Renal cortical epithelial cell (primary cell): ENCODE measurements at places on chromosomes 5 and 9. TPM values are rescaled to one million over a fixed set of nuclear protein-coding genes. Genes with fewer than 3 reads are reported as not detected.

GRCh38 chr5:65938256-65938655 lies 11.9 kb downstream of the ERBIN start:
- no peak for DNase-seq

- peak; percentile 91 for DNase-seq
Observed at GRCh38 chr5:93164690-93165089, 416.3 kb downstream of the NR2F1-AS1 start.

The PLK2 gene
- total RNA-seq = 830 and 1,372 TPM in 2 replicates

The SPATA31E1 gene
- not detected in 2 replicates for total RNA-seq

DNA sequence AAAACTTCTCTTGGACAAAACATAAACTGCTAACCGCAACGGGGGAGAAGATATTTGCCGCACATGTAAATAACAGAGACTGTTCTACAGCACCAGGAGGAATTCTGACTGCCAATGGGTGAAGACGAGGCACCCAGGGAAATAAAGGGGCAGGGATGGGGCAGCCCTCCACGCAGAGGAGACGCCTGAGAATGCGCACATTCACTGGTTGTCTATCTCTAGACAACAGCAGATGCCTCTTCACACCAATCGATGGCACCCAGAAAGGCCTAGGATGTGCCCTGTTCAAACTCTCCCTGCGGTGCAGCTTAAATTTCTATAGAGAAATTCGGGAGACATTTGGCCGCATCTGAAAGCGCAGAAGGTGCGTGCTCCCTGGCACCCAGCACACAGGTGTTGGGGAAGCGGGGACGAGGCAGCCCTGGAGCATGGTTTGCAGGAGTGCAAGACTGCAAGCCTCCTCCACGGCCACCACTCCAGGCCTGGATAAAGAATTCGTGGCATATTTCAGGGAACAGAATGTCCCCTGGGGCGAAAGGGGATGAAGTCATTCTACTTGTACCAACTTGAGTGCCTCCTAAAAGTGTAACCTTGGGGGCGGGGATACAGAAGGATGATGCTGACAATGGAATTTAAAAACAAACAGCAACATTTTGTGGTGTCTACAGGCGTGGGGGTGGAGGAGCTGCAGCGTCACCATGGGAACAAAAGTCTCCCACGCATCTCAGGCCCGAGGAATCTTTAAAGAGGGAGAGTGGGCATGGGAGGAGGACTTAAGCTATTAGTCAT lies 6.3 kb upstream of the IRX2 start:
- peak; percentile 74 for DNase-seq

The ARL14EPL gene
- total RNA-seq = 0.20 TPM in 1 of 2 replicates, not detected in the other

The GRM6 gene
- not detected in 2 replicates for total RNA-seq

- DNase-seq = no peak
Observed at GRCh38 chr9:126694206-126695081, 80.7 kb downstream of the LMX1B start.

The FAXDC2 gene
- total RNA-seq = 4.2 TPM in 1 of 2 replicates, not detected in the other

- DNase-seq = no peak
Observed at GRCh38 chr5:136985785-136986475, 513.2 kb downstream of the SPOCK1 start.

The ADAMTSL1 gene
- total RNA-seq = 1.5 and 2.3 TPM in 2 replicates

GRCh38 chr5:52989781-52990527 lies 802 bp downstream of the ITGA2 start:
- peak; percentile 38 for DNase-seq

The BTNL9 gene
- total RNA-seq = not detected in 2 replicates

The SPAG8 gene
- total RNA-seq = 0.80 TPM in 1 of 2 replicates, not detected in the other

DNA sequence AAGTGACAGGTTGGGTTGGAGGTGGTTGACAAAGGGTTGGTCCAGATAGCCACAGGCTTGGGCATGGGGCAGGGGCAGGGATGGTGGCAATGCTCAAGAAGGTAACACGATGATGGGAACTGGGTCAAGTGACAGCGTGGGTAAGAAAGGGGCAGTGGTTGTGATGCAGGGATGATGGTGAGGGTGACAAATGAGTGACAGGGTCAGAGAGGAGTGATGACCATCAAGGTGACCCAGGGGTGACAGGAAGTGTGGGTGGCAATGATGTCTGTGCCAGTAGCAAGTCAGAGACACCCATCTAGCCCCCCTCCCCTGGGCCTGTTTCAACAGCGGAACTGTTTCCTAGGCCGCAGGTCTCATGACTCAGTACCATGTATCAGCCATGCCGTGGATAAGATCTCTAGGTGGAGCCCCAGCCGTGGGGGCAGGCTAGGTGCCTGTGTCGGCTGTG lies 20.5 kb downstream of the AQP3 start:
- DNase-seq = no peak

DNA sequence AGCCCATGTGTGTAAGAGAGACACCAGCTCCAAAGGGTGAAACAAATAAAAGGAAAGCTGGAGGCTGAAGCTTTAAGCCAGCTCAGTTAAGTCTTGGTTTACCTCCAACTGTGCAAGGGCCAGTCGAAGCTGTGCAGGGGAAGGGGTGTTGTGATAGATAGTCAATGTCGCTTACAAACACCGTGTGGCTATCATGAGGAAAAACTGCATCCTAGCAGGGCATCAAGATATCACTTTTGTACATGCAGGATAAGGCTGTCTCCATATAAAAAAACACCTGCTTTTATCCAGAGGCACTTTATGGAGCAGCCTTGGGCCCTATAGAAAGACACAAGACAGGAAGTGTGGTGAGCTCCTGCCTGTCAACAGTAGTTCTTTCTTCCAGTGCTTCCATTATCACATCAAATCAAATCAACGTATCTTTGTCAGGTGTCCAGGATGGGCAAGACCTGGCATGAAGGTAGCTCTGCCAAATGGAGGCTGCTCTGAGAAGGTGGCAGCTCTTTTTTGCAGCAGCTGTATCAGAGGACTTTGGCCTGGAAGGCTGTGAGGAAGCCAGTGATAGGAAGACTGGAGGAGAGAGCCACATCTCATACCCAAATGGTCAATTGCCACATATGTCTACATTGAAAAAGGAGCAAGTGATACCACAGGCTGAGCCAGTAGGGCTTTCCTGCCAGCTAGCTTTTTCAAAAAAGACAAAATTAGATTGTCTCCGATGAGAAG lies 29.3 kb upstream of the SELENOP start:
- DNase-seq = no peak
